KBM-7 (cell line): ENCODE measurements at places on chromosomes 11 and 22.

DNA sequence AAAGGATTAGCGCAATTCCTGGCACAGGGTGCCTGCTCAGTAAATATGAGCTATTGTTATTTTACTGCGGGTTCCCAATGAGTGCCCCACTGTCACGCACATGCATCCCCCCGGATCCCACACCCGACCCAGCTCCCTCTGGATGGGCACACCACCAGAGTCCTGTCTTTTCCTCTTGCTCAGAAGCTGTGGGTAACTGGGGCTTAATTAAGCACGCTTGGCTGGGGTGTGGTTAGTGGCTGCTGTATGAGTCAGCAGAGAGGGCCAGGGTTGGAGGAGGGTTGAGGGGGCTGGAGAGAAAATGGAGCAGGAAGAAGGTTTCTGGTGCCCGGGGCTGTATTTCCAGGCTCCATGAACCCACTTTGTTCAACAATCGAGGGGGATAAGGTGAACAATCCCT lies 30.3 kb upstream of the NECTIN1 start:
- no peak for DNase-seq

DNA sequence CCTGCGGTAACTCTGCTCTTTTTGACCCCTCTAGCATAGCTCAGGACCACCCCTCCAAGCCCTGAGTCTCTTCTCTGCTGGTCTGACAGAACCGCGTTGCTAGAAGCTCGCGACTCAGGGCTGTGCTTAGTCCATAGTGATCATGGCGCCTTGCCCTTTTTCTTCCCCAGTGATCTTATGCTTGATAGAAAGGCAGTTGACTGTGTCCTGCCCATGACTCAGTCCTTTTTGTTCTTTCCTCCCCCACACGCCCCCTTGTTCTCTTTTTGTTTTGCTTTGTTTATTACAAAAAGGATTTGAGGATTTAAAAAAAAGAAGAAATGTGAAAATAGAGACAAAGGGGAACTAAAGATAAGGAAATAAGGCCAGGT lies 17.5 kb downstream of the IL17RA start:
- DNase-seq = peak; percentile 75

GRCh38 chr11:61149624-61150615 lies 11.3 kb downstream of the VPS37C start:
- no peak for DNase-seq

DNA sequence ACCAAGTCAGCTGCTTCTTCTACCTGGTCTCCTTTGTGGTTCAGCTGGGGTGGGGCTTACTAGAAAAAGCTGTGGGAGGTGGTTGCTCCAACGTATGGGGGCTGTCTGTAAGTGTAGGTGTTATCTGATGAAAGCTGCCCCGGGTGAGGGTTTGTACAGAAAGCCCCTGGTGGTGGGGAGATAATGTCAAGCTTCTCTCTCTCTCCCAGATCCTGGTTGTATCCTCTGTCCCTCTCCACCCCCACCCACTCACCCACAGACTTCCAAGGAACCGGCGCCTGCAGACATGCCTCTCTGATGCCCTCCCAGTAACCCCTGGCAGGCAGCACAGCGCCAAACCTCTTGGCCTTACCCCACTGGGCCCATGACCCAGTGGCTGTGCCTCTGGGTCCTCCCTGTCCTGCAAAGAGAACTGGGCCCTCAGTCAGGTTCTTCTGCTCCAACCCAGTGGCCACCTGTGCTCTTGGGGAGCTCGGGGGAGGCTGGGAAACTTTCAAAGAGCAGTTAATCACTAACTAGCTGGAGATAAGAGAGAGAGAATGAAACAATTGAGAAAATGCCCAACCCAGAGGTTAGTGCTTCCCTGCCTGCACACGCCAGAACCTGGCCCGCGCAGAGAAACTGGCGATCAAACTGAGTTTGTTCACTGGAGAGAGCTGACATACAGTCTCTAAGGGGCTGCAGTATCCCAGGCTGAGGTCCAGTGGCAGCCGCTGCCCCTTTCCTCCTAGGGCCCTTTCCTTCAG lies 20.4 kb upstream of the EHF start:
- DNase-seq = peak; percentile 42

DNA sequence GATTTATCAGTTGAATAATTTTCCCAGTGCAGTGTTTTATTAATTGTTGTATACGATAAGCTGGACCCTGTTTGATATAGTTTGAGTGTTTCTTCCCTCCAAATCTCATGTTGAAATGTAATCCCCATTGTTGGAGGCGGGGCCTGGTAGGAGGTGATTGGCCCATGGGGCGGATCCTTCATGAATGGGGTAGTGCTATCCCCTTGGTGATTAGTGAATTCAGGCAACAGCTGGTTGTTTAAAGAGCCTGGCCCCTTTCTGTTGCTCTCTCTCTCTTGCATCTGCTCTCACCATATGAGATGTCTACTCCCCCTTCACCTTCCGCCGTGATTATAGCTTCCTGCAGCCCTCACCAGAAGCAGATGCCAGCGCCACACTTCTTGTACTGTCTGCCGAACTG lies 1.5 kb downstream of the OR5A1 start:
- DNase-seq = no peak

GRCh38 chr11:80010536-80010935 lies 569.7 kb upstream of the TENM4 start:
- no peak for DNase-seq

GRCh38 chr11:117713538-117713991 lies 83.5 kb downstream of the DSCAML1 start:
- no peak for DNase-seq

GRCh38 chr22:34427841-34428240 lies 507.6 kb upstream of the LARGE1 start:
- DNase-seq = no peak

- peak; percentile 93 for DNase-seq
Observed at GRCh38 chr11:47378010-47378835, at the start of gene SPI1. Gene SPI1, minus strand, starts transcription at chr11:47378547. Its CDS starts 194 bp downstream, at chr11:47378353.

DNA sequence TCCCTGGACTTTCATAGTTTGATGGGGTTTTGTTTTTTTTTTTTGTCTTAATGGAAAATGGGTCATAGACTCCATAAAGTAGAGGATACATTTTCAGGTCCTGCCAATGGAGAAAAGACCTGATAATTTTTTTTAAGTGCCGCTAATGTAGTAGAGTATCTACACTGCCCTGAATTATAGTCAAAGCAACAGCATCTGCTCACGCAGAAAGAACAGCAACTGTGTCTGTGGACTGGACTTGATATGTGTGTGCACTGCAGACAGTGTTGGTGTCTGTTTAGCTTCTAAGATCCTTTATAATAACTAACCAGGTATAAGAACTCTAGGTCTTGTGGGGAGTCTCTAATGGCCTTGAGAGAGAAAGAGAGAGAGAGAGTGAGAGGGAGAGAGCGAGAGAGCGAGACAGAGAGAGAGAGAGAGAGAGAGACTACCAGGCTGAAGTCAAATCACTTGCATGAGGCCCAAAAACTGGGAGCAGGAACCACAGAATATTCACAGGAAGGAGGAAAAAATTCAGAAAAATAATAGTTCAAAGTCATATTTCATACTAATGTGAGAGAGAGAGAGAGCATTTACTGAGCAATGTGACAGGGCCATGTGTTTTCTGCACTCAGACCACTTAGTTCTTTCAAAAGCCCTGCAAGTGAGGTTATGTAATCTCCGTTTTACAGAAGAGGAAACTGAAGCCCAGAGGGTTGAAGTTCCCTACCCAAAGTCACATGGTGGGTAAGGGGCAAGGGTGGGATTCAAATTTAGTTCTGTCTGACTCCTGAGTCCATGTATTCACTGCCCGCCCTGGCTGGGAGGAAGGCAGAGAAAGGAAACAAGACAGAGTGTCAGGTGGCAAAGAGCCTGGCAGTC lies 8.6 kb upstream of the MIAT start:
- DNase-seq = peak; percentile 58

DNA sequence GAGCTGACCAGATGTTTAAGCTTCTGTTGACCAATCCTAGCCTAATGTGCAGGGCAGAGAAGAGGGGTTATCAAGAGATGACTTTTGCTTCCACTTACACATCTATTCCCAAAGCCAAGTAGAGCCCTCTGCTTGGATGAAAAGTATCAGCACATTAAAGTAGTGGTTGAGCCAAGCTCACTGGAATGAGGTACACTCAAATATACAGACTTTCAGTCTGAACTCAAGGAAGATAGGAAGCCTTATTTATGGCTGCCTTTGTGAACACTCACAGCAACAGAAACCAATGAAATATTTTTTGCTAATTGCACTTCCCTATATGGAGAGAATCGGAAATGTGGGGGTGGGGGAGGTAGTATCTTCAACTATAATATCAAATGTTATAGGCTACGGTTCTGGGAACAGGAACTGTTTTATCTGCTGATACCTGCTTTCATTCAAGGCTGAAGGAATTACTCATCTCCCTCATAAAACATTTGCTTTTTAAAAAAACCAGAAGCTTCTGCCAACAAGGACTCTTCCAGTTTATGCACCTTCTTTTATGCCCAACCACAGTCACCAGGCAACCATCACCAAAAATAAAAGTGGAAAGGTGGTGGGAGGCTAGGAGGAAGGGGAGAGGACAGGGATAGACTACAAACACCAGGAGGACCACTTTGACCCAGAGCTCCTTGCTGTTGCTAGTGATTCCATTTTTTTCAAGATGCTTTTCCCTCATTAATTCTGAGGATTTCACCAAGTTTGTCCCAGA lies 91.2 kb downstream of the CLPB start:
- peak; percentile 85 for DNase-seq

GRCh38 chr11:8841899-8842298 lies 69.1 kb upstream of the AKIP1 start:
- DNase-seq = no peak

DNA sequence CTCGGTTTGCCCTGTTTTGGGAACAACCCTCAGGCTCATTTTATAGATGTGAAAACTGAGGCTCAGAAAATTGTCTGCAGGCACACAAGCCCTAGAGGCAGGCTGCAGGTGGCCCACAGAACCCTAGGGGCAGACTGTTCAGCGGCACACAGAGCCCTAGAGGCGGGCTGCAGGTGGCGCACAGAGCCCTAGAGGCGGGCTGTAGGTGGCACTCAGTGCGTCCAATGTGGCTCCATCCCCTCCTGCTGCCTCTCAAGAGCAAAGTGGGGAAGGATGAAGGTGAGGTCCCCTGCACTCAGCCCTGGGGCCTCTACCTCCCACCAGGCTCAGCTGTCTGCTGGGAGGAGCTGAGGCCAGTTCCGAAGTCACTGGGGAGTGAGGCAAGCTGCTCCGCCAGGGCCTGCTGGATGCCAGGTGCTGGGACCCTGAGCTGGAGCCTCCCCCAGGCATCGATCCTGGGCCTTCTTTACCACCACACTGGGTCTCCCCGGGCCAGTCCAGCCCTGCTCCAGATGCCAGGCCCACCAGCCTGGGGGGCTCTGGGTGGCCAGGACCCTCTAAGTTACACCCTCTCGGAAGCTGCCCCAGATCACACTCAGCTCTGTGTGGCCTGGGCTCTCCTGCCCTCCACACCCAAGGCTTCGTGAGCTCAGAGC lies 2.3 kb downstream of the ACY3 start:
- DNase-seq = peak; percentile 31

GRCh38 chr11:17197431-17197898 lies 10.3 kb downstream of the PIK3C2A start:
- no peak for DNase-seq

DNA sequence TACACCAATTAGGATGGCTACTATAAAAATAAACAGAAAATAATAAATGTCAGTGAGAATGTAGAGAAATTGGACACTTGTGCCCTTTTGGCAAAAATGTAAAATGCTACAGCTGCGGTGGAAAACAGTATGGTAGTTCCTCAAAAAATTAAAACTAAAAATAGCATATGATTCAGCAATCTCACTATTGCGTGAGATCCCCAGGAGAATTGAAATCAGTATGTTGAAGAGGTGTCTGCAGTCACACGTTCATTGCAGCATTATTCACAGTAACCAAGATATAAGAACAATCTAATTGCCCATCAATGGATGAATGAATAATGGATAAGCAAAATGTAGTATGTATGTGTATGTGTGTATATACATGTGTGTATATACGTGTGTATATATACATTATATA lies 6.8 kb downstream of the OR52N2 start:
- DNase-seq = peak; percentile 84

- peak; percentile 82 for DNase-seq
Observed at GRCh38 chr11:64181506-64182411, 4.2 kb upstream of the STIP1 start.

GRCh38 chr11:94583866-94584500 lies 16.8 kb downstream of the PIWIL4 start:
- no peak for DNase-seq

DNA sequence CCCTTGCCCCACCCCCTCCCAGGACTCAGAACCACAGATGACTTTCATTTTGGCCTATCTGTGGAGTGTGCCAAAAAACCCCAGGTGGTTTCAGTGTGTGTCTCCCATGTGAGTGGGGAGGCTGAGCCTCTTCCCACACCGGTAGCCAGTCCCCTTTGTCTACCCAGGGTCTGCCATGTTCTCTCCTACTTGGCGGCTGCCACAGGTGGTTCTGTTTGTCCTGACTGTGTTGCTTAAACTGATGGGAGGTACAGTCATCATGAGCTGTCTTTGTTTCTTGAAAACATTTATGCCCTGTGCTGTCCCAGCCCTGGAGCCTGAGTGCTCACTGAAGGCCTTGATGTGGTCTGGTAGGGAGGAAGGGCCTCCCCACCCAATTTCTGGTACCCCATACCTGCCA lies 39.7 kb upstream of the SUSD2 start:
- no peak for DNase-seq

- DNase-seq = no peak
Observed at GRCh38 chr22:37744589-37744988, 47.7 kb downstream of the TRIOBP start.

DNA sequence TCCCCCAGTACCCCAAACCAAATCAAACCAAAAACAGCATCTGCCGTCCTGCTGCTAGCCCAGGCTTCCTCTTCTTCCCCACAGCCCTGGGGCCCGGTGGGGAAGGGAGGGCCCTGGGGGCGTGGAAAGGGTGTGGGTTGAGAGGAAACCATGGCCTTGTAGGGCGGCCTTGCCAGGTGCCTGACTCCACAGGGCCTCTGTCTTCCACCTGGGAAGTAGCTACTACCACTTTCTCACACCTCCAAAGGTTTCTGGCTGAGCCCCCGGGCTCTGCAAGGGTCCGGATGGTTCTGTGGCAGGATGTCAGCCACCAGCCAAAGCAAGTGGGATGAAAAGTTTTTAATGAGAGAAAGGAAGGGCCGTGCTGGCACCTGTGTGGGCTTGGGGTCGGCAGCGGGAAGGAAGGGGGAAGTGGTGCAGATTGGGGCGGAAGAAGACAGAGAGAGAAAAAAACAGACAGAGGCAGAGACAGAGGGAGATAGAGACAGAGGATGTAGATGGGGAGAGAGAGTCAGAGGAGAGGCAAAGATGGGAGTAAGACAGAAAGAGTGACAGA lies 10.5 kb downstream of the TPST2 start:
- DNase-seq = peak; percentile 87

DNA sequence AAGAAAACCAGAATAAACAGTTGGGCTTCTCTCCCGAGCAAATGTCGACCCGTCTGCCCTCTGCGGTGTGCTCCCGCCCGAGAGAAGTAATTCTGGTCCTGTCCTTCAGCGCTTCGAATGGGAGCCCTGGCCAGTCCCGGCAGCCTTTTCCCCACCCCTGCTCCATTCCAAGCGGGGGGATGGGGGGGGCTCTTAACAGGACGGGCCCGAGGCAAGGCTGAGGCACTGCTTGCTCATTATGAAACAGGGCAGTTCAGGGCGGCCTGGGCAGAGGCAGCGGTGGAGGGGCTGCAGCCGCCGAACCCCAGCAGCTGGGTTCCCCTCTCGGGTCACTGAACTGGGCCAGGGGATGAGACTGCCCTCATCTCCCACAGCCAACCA lies 9.1 kb downstream of the BACE1-AS start:
- DNase-seq = no peak
